Pancreas (tissue), 10 donors: ENCODE measurements at places on chromosomes 12 and 14. TPM values are rescaled to one million over a fixed set of nuclear protein-coding genes. Genes with fewer than 3 reads are reported as not detected.

KRT74 gene
- not detected for polyA plus RNA-seq

- no peak for DNase-seq
These were observed 8.1 kb upstream of the RABGGTA start for GRCh38 chr14:24279301-24280186.

DNA sequence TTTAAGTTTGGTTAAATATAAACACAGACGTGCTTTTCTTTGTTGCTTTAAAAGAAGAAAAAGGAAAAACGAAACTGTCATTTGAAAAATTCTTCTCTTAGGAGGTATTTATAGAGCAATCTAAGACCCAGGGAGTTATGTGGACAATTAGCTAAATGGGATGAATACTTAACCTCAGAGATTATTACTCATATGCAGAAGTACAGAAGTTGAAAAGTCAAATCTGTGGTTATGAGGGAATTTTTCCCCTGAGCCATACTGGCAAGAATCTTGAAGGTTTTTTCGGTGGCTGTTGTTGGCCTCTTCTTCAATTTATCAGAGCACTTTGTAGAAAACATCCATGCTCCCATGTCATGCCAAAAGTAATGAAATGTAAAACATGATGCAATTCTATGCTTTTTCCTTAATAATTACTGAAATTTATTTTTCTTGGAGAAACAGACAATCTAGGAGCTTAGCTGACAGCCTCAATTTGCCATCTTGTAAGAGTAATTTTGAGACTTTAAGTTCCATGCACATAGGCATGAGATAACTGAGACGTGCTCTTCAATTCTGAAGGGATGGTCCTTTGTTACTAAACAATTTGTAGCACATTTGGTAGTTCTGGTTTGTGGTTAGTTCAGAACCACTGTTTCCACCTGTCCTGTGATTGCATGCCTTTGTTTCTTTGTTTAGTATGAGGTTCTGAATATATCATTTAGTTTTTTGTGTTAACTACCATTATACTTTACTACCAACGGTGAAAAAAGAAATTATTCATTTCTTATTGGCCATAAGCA, 126.6 kb downstream of the BCAT1 start:
- DNase-seq = no peak

DNA sequence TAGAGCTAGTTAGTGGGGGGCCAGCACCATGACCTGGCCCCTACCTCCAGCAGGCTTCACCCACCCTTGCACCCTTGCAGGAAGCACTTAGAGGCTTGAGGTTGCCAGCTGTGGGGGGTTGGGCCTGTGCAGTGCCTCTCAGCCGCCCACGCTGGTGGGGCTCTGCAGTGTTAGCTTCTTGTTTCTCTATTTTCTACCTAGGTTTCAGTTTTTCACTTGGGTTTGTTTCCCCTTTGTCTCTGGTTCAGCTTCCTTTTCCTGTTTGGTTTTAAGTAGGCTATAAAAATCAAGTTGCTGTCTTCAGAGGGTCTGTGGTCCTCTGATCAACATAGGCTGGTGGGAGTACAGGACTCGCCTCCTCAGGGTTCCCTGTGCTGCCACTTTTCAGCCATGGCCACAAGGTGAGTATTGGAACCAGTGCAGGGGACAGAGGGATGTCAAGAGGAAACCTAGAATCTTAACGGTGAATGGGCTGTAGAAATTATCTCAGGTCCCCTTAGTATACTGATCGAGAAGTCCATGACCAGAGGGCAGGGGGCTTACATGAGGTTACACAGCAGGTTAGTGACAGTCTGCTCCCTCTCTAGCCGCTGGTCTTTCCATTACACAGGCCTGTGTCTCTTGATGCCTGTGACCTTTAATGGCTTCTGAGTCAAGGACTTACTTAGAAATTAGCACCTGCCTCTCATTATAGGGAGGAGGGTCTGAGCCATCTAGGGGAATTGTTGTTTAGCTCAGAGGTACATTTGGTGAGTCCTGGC, at the start of gene EVL:
Gene EVL (plus strand): TSS at position 312 of the 761 bp plus-strand sequence. CDS start 79 bp downstream, at position 391.
- DNase-seq = no peak

DNA sequence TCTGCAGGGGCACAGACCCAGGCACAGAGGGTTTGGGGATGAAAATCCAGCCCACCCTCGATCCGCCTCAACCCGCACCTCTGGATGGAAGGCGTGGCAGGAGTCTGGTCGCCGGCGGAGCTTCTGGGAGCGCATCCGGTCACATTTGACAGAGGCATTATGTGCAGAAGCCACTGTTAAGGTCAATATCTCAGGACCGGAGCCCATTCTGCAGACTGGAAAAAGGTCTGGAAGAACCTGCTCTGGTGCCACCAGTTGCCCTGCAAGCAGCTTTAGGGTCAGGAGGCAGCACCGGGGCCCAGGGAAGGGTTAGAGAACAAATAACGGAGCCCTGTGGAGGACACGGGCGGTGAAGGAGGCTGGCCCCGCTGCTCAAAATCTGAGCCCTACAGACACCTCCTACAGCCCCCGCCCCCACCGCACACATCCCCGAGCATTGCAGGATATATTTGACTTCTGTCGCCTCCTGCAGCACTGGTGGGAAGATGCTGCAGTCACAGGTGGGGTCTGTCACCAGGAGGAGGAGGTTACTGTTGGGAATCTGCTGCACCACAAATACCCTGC, 25.1 kb upstream of the LRTM2 start:
- DNase-seq = no peak

DNA sequence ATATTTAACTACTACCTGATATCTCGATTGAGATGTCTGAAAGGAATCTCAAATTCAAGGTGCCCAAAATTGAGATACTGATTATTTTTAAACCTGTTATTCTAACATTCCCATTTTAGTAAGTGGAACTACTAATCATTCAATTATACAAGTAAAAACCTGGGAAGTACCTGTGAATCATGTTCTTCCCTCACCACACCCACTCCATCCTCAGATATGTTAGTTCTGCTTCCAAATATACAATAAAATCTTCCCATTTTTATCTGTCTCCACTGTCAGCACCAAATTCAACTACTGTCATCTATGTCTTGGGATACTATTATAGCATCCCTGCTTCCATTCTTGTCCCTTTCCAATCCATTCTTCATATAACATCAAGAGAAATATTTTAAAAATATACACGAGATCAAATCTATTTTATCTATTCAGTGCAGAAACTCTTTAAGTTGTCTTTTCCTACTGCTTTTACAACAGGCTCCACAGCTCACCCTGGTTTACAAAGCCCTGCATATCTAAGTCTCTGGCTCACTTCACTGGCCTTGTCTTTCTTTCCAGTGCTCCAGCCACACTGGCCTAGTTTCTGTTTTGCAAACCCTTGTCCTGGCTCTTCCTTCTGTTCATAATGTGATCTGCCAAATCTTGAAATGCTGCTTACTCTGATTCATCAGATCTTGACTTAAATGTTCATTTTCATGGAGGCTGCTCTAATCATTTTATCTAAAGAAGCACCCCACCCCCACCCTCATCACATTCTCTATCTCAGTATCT, 122.3 kb downstream of the PTPRR start:
- no peak for DNase-seq

CMA1 gene
- not detected for polyA plus RNA-seq
